ENCODE measurements at places on chromosomes 16 and 17.

DNA sequence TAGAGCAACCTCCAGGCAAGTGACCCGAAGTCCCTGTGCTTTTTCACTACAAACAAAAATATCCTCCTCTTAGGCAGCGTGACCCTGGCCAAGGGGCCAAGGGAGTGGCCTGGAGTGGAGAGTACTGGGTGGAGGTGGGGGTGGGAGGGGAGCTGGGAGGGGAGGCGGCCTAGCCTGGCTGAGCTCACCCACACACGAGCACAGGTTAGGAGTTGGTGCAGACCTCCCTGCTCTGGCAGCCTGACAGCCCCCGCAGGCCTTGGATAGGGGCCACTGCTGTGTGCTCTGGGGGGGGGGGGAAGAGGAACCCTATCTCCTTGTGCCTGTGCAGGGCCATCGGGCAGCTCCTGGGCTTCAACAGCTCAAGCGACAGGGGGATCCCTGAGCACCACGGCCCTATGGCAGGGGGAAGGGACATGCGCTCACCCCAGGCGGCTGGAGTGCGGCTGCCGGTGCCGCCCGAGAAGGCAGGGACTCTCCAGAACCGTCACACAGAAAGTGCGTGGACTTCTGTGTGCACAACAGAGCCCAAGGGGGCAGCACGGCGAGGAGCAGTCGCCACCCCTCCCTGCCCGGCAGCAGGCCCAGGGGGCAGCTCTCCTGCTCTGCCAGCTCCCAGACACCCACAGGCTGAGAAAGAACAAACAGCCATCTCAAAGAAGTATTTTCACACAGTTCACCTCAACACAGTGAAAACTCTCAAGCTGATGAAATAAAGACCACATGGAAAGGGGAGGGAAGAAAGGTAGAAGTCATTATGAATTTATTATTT, 13.3 kb downstream of the SLC16A3 start:
- DNase-seq, result no peak

GRCh38 chr17:77513045-77513444, 372.3 kb downstream of the SEC14L1 start:
- DNase-seq, result no peak

DNA sequence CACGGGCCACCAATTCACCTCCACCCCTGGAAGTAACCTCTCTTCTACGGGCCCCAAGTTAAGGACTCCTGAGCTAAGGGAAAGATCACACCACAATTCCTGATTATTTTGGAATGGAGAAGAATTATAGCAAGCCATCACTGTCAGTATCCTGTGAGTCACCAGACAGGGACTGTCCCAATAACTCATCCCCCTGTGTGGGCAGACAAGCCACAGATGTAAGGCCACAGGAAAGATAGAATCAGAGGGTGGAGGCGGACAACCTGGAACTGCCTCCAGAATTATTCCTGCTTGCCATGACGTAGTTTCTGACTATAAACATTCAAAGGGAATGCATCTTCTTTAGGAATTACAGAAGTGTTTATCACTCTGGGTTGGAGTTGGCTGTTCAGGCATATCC, 5.8 kb upstream of the MYO1D start:
- DNase-seq, result no peak

- DNase-seq, result no peak
Observed at GRCh38 chr17:37041932-37042331, 93.2 kb downstream of the AATF start.

- DNase-seq, result no peak
Observed at GRCh38 chr16:74487634-74488495, 66.6 kb upstream of the CLEC18B start.

GRCh38 chr17:61669522-61669921, 78.5 kb upstream of the NACA2 start:
- no peak for DNase-seq

DNA sequence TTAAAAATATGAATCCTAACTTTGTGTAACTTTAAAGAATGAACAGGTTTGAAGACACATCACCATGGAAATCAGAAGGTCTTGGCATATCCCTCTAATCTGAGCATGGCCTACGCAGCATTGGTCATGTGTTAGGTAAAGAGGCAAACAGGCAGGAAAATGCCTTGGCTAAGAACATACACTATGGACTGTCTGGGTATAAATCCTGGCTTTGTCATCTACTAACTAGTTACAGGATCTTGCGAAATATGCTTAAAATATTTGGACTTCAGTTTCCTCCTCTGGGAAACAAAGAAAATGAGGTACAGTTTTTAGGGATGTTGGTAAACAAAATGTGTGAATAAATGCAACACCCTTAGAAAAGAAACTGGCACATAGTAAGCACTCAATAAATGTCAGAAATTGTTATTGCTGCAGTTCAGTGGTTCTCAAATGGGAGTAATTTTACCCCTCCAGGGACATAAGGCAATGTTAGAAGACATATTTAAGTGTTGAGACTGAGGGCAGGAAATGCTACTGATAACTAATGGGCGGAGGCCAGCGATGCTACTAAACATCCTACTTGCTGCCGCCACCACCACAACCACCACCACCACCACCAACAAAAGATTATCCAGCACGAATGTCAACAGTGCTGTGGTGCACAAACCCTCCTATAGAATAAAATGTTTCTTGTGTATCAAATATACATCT, 770.8 kb upstream of the SOX9 start:
- DNase-seq, result no peak

DNA sequence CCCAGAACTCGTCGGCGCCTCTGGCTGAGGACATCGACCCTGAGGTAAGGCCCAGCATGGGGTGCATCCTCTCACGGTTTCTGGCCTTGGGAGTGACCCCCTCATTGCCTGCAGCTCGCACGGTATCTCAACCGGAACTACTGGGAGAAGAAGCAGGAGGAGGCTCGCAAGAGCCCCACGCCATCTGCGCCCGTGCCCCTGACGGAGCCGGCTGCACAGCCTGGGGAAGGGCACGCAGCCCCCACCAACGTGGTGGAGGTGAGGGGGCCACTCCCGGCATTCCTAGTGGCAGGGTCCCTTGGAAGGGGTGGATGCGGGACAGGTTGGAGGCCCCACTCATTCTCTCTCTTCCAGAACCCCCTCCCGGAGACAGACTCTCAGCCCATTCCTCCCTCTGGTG, 8.4 kb upstream of the MRPL12 start:
- no peak for DNase-seq

GRCh38 chr16:71924710-71925109, 29.4 kb downstream of the IST1 start:
- no peak for DNase-seq

DNA sequence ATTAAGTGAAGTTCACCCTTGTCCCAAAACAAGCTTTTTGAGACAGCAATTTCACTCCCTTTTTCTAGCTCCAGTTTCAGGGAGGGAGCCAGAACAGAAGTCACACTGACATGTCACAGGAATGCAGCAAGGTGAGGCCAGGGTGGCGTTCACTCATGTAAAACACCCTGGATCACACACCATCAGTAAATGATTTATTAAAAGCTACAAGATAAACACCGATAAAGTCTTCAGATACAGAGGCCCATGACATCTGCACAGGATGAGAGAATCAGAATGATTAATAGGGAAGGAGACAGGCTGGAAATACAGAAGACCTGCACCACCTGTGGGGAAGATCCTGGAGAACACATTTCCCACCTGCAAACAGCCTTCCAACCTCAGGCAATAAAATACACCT, 77.5 kb upstream of the DYNLRB2 start:
- no peak for DNase-seq

GRCh38 chr17:75390982-75391381, 14.5 kb downstream of the GRB2 start:
- no peak for DNase-seq

- peak; percentile 60 for DNase-seq
Observed at GRCh38 chr16:67537636-67538591, 9.3 kb downstream of the RIPOR1 start.

DNA sequence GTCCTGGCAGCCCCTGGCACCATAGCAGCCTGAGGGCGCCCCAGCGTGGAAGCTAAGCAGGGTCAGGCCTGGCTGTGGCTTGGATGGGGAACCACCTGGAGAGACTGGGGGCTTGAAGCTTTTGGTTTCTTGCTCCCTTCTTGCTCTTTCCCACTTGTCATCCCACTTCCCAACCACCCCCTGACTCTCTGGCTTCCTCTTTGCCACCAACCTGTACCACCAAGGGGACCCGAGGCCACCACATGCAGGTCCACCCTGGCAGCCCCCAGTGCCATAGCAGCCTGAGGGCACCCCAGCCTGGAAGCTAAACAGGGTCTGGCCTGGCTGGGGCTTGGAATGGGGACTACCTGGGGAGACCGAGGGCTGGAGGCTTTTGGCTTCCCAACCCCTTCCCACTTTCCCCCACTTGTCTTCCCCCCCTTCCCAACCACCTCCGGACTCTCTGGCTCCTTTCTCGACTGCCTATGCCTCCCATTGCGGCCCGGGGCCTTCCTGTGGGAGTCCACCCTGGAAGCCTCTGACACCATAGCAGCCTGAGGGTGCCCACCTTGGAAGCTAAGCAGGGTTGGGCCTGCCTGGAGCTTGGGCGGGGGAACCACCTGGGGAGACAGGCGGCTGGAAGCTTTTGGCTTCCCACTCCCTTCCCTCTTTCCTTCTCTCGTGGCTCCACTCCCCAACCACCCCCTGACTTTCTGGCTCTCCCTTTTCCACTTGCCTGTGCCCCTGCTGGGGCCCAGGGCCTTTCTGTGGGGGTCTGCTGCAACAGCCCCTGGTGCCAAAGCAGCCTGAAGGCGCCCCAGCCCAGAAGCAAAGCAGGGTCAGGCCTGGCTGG, 2294.4 kb downstream of the TP53TG3F start:
- DNase-seq, result no peak

DNA sequence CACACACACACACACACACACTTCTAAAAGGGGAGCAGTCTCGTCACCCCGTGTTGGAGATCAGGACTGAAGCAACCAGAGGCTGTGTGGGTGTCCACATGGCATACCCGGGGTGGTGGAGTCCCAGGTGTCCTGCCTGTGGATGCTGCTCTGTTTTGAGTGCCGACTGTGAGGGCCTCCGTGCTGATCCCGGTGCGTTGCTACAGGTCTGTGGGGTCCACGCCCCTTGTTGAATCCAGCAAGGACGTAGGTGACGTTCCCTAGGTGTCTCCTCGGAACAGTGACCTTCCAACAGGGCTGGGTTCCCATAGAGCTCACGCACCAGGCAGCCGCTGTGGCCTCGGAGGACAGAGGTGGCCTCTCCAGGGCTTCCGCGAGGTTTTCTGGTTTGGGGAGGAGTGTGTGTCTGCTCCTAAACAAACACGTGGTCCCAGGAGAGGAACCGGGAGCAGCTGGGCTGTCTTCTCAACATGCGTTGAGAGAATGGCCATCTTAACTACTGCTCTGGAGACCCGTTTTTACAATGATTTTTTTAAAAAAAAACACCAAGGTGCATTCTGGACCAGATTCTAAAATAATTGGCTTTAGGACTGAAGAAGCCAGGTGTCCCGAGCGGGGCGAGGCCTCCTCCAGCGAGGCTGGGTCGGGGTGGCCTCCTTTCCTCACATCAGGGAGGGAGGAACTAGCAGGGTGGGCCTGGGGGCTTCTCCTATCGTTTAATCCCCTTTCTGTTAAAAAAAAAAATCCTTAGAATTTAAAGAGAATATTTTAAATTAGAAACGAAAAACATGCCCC, 100.6 kb upstream of the ZNF750 start:
- no peak for DNase-seq

DNA sequence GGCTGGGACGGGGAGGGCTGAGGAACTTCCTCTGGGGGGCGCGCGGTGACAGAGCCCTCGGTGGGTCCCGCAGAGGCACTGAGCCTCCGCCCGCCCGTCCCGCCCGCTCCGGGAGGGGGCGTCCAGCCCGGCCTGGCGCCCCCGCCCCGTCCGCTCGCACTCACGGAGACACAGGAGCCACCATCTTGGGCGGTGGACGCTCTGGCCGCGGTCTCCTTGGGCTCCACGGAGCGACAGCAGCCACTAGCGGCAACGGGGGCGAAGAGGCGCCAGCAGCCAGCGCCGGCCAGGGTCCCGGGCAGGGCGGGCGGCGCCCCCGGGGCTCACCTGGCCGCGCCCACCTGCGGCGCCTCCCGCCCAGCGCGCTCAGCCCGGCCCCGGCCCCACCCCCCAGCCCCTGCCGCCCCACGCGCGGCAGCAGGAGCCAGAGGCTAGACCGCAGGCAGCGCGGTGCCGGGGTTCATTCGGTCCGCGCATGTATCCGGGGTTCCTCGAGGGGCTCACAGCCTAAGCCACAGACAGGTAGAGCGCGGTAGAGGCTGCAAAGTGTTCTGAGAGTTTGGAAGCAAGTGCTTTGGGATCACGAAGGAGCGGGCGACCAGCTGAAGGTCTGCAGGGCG, at the start of gene C17orf113:
C17orf113 (minus strand) TSS at position 209 of the 620 bp plus-strand sequence. CDS start 7,225 bp downstream, outside the sequence.
- peak; percentile 66 for DNase-seq

GRCh38 chr17:33178681-33179080, 114.4 kb downstream of the ASIC2 start:
- no peak for DNase-seq

DNA sequence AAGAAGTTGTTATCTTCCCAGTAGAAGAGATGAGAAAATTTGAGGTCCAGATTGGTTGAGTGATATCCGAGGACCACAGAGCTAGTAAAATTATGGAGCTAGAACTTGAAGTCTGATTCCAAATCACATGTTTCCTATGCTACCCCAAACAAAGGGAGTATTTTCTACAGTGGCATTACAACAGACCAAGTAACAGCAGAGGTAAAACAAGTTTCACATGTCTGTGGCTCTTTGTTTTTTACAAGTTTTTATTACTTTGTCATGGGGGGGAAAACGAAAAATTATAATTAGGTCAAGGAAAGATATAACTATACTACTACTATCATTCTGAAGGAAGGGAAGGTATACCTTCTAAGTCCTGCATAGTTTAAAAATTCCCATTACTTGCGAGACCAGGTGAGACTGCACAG, 49.4 kb downstream of the KANSL1 start:
- no peak for DNase-seq

GRCh38 chr17:62119373-62119772, 54.3 kb upstream of the MED13 start:
- no peak for DNase-seq

DNA sequence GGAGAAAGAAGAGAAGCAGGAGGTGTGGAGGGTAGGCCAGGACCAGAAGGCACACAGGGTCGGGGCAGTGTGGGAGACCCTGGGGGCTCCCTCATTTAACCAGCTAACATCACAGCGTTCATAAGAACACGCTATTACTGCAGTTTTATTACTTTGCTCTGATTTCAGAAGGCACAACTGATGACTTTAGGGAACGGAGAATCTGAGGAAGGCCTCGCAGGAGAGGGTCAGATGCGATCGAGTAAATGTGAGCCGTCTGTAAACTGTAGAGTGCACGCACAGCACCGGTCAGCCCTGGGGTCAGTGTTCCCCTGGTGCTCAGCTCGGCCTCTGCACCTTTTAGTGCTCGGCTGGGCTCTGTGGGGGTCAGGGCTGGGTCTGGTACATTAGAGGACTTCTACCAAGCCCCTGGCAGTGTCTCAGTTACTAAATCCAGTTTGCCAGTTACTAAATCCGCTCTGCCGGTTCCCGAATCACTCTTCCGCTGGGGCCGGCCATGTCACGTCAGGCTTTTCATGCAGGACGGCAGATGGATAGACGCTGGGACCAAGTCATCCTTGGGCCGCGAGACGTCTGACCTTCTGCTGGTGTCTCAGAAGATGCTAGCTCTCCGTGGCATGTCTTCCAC, 325.9 kb downstream of the SEC14L1 start:
- no peak for DNase-seq

All from adipocyte (in vitro differentiated cells).